Mesenchymal stem cell (in vitro differentiated cells and primary cell): ENCODE measurements at places on chromosomes 3 and 15.
A peak's percentile ranks its signal among the peaks of the same experiment; 100 is the strongest.

DNA sequence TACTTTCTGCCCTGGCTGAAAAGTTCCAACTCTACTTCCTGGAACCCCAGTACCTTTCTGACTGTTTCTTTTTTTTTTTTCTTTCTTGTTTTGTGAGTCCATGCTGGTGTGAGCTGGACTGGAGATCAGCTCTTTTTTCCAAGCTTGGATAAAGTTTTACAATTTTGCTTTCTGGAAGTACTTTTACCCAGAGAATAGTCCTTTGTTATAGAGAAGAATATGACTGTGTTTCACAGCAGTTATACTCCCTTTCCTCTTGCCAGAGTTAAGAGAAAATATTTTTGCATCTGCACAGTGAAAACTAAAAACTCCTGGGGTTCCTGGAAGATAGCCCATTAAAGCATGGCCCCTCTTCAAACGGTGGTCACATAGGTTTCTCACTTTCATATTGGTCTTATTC is 1100.6 kb downstream of the OTOL1 start:
- DNase-seq, result no peak

DNA sequence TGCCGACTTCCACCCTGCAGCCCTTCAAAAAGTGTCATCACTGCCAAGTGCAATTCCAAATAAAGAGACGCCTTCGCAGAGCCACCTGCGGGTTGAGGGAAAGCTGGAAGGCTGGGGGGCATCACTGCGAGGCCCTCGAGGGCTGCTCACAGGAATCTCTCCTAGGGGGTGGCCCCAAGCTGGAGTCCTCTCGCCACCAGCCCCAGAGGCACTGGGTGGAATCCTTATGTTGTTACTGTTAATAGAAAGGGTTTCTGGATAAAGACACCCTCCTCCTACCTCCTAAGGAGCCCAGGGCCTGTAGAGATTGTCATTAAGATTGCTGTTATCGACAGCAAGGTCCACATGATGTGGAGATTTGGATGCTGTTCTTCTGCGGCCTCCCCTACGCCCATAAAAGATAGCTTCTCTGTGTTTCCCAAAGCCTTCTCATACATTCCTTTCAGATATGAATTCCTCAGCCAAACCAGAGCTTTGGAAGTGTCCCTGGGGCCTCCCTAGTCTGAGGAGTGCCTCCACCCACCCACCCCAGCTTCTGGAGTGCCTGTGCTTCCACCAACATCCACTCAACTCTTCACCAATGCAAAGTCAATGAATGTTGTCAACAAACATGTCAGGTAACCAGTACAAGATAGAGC is 512.7 kb downstream of the SHQ1 start:
- DNase-seq, result peak; percentile 15

- no peak for DNase-seq
Observed at GRCh38 chr3:138916824-138917223, 30.1 kb downstream of the FOXL2 start.

GRCh38 chr3:10288575-10288960 is 4.2 kb downstream of the GHRL start:
- DNase-seq, result no peak

GRCh38 chr3:153028381-153028780 is 133.6 kb upstream of the RAP2B start:
- DNase-seq, result no peak
